ENCODE measurements at places on chromosomes 5 and 9.

DNA sequence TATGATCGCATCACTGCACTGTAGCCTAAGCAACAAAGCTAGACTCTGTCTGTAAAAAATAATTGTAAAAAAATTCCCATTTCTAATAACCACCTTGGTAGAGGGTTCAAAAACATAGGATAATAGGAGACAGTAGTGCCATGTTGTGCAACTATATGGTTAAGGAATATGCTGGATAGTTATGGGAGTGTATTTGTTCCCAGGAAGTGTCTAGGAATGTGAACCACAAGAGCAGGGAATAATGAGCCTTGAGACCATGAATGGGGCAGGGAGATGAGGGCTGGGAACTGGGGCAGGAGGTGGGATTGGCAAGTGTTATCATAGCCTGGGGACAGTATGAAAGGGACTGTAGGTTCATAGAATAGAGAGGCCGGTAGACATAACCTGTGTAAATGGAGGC lies 50.4 kb downstream of the RUSC2 start:
- no peak for DNase-seq

GRCh38 chr9:91182429-91183225 lies 179.1 kb downstream of the AUH start:
- no peak for DNase-seq

DNA sequence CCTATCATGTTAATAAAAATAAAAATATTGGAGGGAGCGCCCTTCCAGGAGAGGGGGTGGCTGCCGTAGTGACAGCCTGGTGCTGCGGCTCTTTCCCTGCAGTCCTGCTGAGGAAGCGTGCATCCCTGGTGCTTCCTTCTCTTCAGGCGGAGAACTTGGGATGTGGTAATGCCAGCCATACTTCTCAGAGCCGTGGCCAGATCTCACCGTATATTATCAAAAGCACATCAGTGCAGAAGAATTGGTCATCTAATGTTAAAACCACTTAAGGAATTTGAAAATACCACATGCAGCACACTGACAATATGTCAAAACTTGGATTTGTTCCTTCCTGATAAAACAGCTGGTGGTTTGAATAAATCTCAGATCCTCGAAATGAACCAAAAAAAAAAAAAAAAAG lies 17.7 kb downstream of the C9orf40 start:
- no peak for DNase-seq

DNA sequence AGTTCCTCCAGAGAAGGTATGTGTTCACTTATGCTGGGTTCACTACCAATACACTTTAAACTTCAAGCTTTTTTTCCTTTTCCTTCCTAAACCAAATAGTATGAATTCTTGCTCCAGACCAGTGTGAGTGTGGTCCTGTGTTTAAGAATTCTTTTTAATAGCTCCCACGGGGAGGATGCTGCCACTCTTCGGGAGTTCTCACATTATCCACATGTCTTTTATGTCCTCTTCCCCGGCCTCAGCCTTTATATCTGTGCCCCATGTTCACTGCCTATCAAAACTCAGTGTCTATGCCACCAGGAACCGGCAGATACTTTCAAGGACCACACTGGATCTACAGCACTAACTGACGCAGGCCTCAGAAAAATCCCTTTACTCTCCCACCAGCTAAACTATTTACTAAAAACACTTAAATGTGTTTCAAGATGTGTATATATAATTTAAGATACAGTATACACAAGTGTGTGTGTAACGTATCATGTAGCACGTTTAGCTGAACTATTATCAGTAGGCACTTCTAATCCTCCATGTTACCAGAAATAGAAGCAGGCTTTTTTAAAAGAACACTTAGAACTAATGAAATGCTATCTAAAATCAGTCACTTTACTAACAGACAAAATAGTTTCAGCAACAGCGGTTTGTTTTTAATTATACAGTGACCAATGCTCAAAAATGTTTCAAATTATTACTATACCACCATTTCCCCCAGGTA lies 88.0 kb downstream of the PLPP1 start:
- no peak for DNase-seq

DNA sequence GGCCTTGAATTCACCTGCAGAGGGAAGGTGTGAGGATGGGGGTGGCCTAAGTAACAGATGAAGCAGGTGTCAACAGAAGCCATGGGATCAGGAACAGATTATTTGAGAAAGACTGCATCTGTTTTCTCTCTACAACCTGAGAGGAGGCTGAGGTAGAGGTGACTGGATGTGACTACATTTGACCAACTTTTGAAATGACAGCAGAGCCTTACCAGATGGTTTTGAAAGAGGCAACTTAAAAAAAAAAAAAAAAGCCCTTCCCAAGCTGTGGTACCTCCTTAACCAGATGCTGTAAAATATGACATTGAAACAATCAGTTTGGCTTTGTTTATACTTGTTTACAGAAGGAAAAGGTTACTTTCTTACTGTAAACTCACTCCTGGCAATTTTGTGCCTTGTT lies 108.6 kb downstream of the TRIO start:
- no peak for DNase-seq

DNA sequence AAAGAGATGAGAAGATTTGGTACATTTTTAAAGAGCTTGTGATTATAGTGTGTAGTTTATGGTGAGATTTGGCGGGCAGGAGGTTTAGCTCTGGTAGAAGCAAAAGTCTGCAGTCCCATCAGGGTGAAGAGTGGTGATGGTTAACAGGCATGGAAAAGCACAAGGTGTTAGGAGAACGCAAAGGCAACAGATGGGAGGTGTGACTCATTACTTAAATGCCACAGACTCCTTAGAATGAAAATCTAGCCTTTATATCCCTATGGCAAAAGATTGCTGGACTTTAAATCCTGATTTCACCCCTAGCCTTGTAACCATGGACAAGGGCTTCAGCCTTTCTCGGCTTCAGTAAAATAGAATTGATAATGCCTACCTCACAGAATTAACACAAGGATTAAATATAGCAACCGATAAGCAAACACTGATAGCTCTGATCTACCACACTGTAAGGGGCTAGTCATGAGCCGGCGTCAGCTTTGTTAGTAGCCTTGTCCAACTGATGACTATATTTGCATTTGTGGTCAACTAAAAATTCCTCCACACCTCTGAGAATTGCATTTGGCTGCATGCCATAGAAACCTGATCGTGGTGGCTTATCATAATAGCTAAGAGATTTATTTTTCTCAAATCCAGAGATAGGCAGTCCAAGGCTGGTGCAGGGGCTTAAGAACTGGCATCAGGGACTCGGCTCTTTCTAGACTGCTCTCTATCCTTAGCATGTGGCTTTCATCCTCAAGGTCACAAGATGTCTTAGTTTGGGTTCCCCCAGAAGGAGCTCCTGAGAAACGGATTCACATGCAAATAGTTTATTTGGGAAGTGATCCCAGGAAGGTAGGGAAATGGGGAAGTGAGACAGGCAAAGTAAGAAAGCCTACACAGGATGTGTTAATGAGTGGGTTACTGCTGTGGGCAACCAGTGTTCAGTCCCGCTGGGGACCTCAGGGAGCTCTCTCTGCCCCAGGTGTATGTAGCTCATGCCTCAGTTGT lies 19.6 kb downstream of the MFAP3 start:
- DNase-seq, result no peak

Data from stimulated activated CD8-positive, alpha-beta memory T cell treated with anti-CD3 and anti-CD28 coated beads, Interleukin-15, amount 100 ng/mL, for 24 hours (primary cell).